ENCODE measurements at places on chromosomes 1 and 21.

GRCh38 chr1:85116856-85117255, 68.6 kb upstream of the MCOLN3 start:
- no peak for DNase-seq

GRCh38 chr1:100415498-100415778, 63.1 kb downstream of the CDC14A start:
- DNase-seq = no peak

GRCh38 chr1:67717876-67718275, 32.9 kb downstream of the GADD45A start:
- no peak for DNase-seq

GRCh38 chr1:227779685-227780084, 35.8 kb upstream of the PRSS38 start:
- no peak for DNase-seq
